Panc1 (cell line): ENCODE measurements at places on chromosomes 6 and 20.
A peak's percentile ranks its signal among the peaks of the same experiment; 100 is the strongest.

DNA sequence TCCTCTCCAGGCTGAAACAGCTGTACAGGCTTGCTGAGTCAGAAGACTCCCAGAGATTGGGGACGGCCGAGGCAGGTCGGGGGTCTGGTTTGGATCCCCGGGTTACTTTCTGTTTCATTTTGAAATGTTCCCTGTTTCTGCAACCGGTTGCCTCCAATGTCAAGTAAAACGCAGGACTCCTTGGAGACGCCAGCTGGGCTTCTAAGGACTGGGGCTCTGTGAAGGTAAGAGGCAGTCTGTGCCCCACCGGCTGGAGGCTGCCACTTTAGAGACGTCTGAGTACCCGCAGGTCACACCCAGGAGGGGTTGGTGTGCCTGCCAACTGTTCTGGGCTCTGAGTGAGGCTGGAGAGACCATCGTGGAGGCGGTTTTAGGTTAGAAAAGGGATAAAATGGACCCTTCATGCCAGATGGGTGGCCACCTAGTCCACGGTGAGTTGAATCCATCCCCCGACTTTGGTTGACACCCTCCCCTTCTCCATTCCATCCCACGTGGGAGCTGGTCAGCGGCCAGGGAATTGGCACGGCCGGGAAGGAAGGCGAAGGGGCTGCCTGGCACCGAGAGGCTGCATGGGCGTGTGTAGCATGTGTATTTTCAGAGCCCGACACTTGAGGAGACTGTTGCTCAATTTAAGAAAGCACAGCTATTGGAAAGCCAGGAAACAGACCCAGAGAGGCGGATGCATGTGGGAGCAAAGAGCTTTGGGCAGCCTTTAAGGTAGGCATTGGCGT lies 240.9 kb downstream of the PHACTR1 start:
- DNase-seq = no peak

- DNase-seq = no peak
Measured at GRCh38 chr6:104281370-104281769, 578.3 kb downstream of the HACE1 start.

- no peak for DNase-seq
Measured at GRCh38 chr6:75952128-75952527, 120.3 kb downstream of the IMPG1 start.

DNA sequence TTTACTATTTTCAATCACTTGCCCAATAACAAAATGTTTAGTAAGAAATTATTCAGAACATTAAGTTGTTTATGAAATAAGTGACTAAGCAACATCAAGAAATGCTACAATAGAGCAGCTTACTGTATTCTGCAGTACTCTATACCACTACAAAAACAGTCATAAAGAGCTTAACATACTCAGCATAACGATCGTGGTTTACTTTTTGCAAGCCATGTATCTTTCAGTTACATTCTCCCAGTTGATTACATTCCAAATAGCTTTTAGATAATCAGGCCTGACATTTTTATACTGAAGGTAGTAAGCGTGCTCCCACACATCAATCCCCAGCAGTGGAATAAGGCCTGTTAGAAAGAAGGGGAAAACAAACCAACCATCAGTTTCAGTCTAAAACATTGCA lies 10.7 kb downstream of the SOD2 start:
- DNase-seq = no peak

GRCh38 chr20:59678951-59679350 lies 74.6 kb downstream of the PHACTR3 start:
- DNase-seq = no peak

DNA sequence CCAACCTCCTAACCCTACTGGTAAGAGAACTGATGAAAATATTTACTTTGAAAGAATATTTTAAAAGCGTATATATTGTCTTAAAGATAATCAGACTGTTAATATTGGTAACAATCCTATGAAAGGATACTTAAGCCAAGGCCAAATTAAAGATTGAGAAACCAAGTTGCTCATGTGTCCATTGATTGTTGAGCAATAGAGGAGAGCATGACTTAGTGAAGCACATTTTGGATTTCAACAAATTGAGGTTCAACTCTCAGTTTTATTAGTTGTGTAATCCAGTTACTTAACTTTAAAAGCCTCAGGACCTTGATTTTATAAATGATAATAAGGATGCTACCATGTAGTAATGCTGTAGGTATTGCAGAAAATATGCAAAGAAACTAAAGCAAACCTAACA lies 56.8 kb downstream of the PRL start:
- DNase-seq = no peak

- DNase-seq = no peak
Measured at GRCh38 chr6:108838101-108838717, 10.0 kb upstream of the ARMC2 start.

DNA sequence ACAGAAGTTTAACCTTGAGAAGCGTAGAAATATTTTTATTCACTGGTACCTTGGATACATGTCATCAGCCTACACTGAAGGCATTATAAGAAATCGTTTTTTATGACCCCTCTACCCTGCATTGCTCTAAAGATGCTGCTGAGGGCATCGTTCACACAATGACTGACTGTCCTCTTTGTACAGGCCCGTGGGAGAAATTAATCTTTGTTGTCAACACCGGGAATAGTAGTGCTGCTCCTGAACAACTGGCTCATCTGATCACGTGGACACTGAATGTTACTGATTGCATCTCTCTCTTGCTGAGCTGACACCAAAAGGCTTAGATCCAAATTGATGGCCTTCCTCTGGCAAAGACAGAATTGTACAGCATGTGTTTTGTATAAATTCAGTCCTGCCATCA lies 157.1 kb upstream of the SMLR1 start:
- DNase-seq = no peak

DNA sequence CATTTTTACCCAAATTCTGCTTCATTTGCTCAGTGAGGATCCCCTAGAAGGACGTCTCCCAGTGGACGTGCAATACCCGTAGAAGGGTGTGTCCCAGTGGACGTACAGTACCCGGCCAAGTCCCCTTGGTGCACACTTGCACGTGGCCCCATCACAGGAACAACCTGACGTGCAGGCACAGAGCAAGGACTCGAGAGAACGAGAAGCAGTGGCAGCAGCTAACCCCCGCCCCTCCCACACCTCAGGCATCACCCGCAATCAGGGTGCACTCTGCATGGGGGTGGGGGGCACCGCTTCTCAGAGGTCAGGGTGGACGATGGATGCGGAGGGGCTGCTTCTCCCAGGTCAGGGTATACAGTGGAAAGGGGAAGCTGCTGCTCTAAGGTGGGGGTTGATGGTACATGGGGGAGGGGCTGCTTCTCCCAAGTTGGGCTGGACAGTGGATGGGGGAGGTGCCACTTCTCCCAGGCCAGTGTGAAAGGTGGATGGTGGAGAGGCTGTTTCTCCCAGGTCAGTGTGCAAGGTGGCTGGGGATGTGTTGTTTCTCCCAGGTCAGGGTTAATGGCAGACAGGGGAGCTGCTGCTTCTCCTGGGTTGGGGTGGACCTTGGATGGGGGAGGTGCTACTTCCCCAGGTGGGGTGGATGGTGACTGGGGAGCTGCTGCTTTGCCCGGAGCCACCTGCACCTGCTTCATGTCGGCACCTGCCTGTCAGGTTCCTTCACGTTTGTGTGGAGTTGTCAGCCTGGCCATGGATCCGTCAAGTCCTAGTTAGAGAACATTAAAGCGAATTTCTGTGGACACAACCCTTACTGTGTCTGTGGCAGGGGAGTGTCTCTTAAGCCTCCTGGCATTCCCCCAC lies 1.0 kb upstream of the THBS2 start:
- DNase-seq = no peak

DNA sequence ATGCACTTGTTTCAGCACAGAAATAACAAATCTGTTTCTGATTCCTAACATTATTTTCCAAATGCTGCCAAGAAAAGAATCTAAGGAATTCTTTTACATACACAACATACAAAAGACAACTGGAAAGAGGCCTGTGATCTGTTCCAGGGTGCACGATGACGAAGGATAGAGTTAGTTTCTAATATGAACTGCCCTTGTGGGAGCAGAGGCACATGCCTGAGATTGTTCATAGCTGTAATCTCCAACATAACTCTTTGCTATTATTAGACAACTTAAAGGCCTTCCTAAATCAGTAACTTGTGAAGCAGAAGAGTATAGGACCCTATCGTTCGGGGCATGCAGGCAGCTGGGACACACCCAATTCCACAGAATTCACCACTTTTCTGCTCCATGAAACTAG lies 41.2 kb upstream of the NHSL1 start:
- no peak for DNase-seq

- peak; percentile 63 for DNase-seq
Measured at GRCh38 chr6:4647414-4648365, 128.5 kb upstream of the CDYL start.

- DNase-seq = no peak
Measured at GRCh38 chr6:43743682-43744381, 26.2 kb upstream of the VEGFA start.

DNA sequence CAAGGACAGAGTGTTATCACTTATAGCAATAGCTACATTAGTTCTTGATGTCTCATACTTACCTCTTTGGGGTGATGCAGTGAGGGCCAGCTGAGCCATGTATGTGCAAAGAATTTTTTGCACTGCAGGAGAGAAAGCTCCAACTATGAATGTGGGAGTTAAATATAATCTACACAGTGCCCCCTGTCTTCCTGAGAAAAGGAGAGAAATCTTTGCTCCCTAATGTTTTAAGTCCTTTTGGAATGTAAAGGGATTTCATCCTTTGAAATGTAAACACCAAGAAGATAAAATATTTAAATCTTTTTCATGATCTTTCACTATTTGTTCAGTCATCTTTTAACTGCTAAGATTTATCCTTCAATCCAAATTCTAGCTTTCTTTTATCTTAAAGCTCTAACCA lies 822.1 kb downstream of the TENT5A start:
- DNase-seq = no peak

DNA sequence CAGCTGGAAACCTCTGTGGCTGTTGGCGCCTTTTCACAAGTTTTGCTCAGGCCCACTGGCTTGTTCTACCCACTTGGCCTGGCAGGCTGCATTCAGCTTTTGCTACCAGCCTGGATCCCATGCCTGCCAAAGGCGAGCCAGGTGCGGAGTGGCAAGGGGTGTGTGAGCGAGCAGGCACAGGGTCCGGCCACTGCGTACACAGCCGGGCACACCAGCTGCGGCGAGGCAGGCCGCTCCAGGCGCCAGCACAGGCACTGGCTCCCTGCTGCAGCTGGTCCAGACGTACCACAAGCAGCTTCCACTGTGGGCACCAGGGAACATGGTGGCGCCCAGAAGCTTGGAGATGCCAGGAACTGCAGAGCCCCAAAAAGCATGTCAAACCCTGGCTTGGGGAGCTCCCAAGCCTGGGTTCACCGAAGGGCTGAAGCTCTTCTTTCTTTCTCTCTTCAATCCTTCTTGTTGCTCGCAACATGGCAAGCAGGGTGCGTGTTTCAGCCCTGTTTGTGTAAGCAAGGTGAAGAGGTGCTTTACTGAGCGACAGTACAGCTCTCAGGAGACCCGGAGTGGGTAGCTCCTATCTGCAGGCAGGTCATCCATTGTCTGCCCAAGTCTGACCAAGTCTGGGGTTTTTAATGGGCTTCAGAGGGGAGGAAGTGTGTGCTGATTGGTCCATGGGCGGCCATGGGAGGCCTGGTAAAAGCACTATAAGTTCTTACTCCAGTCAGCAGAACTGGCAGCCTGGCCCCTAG lies 32.6 kb upstream of the GRM4 start:
- no peak for DNase-seq

DNA sequence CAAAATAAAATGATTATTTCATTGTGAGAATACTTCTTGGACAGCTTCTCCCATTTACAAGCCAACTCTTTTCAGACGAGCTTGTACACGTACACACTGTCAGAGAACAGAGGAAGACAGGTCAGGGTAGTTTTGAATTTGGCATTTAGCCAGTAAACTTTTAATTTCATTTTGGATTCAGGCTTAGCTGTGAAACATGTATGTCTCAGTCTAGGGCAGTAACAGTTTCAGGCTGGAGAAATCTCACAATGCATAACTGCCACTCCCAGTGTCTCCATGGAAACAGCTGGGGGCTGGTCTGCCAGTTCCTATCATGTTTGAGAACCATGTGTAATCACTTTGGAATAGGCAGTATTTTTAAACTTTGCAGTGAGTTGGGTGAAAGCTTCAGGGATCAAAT lies 22.0 kb upstream of the QKI start:
- DNase-seq = no peak

DNA sequence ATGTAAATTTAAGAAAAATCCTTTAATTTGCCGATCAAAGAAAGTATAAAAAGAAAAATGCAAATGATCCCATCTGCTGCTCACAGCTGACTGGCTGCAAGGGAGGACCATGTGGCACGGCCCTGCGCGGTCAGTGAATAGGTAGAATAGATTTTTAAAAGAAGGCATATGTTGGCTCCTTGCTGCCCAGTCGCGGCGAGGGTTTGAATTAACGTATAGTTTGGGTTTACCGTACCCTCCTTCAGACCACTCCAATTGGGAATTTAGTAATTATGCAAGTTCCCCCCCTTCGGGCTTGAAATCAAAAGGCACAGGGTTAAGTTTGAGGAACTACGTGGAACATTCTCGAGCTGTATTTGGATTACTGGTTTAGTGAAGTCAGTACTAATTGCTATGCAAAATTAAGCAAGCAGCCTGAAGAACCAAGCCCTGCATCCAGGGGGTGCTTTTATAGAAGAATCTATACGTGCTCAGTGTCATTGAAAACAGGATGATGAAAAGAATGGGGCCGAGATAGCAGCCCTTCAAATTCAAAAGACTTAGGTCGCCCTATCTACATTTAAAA lies 1.1 kb upstream of the BEND3 start:
- no peak for DNase-seq

DNA sequence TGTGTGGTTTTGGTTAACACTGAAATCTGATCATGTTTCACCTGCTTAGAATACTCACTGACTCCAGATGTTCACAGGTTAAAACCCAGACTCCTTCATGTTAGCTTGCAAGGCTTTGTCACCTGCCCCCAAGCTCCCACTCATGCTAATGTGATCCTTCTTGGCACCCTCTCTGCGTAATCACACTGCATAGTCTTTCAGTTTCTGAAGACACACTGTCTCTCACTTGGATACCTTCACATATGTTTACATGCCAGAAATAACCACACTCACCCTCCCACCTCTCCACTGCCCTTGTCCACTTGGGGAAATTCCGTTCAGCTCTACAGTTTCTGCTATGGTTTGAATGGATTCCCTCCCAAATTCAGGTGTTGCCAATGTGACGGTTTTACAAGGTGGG lies 234.7 kb upstream of the SASH1 start:
- DNase-seq = no peak

GRCh38 chr6:14453712-14454472 lies 336.3 kb downstream of the CD83 start:
- no peak for DNase-seq

GRCh38 chr6:84273048-84273809 lies 45.8 kb upstream of the CEP162 start:
- DNase-seq = no peak

- DNase-seq = no peak
Measured at GRCh38 chr6:85465762-85466161, 15.9 kb downstream of the NT5E start.

DNA sequence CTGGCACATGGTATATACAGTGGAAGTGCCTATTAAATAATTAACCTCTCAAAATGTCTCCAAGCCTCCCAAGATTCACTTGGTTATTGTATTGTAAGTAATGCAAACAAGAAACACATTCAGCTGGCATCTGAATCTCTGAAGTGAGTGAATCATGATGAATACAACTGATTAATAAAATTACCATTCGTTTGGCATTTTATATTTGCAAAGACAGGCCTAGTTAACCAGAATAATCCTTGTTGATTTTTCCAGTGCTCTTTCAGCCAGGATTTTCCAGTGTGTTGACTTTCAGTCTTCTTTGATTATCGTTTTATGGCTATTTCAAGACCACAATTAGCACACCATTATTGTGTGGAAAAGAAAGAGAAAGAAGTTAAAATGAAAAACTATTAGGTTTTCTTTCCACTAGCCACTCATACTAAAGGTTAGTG lies 20.3 kb downstream of the SLC22A2 start:
- no peak for DNase-seq
